ENCODE measurements at places on chromosomes 1 and 21.

DNA sequence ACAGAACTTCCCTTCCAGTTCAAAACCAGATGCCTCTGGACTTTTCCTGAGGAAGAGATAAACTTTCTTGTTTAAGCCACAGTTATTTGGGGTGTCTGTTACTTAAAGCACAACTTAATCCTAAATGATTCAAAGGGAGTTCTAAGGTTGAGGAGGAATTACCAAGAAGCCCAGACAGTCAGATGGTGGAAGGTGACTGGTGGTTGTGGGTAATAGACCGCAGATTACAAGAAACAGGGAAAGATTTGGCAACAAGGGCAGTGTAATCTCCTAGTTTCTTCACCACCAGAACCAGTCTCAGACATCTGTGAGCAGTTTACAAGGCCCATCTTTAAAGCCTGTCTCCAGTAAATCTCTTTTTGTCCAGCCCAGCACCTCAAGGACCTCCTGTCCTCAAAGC lies 130.1 kb upstream of the CTTNBP2NL start:
- DNase-seq = no peak

DNA sequence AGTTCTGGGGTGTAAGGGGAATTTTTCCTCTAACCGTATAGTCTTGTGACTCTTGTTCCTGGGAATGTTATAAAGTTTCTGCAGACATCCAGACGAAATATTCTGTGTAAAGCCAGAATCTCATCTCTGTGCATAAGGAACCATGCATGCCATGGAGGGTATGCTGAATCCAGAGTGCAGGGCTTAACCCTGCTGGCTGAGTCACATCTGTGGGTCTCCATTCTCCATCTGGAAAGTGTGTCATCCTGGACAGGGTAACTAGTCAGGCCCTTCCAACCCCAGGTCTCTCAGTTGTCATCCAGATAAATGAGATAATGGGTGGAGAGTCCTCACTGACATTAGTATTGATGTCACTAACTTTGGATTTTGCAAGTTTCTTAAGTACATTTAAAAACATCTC lies 48.8 kb downstream of the ATP5PO start:
- no peak for DNase-seq

DNA sequence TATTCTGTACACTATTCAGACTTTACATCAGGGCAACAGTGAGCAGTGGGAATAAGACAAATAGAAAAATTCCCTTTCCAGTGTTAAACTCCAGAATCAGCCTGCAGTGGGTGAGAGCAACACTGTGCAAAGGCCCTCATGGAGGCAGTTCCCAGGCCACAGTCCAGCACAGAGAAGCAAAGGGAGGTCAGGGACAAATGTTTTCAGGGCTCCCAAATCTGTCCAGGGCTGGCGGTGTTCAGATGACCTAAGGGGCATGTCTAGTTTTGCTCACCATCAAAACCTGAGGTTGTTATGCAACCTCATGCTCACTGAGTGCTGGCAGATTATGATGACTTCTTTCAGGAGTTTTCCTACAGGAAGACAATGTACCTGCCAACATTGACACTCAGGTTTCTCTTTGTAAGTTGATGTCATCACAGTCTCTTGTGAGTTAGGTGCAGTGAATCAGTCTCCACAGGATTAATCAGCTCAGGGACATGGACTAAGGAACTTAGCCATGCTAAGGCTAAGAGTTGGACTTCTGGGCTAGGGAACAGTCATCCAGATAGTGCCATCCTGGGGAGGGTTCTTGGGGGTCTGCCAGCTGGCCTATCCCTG lies 3.6 kb upstream of the LCE5A start:
- DNase-seq = no peak

- no peak for DNase-seq
Measured at GRCh38 chr1:20723159-20723536, 5.3 kb upstream of the KIF17 start.

GRCh38 chr1:227318853-227319607 lies 738 bp upstream of the CDC42BPA start:
- DNase-seq = no peak

DNA sequence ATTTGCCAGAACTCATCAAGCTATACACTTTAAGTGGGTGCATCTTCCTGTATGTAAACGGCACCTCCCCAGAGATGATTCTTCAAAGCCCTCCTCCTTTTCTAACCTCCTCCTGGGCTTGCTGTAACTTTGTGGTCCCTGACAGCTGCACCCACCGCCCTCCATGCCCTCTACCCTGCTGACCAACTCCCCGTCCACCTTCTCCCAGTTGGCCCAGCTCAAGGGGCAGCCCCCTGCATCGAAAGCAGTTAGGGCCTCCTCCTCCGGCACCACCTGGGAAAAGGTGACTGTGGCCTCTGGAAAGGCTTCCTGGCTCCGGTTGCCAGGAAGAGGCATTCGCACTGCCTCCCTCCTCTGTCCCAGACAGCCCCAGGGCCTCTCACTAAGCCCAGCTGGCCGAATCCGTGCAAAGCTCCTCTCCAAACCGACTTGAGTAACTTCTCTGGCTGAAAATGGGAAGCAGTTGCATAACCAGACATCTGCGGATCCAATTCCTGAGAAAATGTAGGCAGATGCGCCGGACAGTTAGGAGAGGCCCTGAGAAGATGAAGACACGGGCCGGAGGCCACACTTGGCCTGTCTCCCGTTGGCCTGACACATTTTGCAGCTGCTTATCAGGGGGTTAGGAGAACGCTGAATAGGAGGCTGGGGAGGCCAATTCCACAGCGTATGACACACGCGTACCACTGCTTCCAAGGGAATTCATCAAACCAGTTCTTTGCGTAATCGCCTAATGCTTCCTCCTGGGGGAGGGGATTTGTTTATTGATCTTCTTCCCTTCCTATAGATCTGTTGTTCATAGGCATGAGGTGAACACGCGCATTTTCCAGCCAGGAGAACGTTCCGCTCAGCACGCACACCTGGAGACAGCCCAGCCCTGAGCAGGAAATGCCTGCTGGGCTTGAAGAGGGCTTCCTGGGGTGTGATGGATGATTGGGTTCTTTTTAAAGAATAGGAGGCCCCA lies 48.7 kb upstream of the COL6A2 start:
- no peak for DNase-seq

DNA sequence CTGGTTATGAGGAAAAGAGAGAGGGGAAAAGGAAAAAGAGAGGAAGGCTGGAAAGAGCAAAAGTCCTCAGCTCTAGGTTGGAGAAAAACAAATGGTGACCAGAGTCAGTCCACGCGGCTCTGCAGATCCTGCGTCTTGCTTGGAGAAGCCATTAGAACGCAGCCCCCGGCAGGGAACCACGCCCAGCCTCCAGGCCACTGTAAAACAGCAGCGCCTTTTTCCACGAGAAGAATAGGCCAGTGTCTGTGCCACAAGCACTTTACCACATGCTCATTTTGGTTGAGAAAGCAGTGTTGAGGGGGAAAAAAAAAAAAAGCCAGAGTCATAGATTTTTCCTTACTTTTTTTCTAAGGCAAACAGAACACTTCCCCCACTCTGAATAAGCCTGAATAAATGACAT lies 846.9 kb upstream of the ADAMTS5 start:
- DNase-seq = no peak

DNA sequence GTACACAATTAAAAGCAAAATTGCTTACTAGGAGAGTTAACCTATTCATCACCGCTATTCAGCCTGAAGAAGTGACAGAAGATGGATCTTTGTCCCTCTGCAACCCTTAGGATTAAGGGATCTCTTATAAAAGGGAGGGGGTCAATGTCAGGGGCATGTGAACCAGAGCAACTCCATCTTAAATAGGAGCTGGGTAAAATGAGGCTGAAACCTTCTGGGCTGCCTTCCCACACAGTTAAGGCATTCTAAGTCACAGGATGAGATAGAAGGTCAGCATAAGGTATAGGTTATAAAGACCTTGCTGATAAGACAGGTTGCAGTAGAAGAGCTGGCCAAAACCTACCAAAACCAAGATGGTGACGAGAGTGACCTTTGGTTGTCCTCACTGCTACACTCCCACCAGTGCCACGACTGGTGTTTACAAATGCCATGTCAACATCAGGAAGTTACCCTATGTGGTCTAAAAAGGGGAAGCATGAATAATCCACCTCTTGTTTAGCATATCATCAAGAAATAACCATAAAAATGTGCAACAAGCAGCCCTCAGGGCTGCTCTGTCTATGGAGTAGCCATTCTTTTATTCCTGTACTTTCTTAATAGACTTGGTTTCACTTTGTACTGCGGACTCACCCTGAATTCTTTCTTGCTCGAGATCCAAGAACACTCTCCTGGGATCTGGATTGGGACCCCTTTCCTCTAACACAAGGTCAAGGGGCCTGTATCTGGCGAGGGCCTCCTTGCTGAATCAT lies 35.3 kb upstream of the NEK2 start:
- no peak for DNase-seq

GRCh38 chr1:5576011-5576672 lies 416.1 kb downstream of the NPHP4 start:
- DNase-seq = no peak

- DNase-seq = no peak
Measured at GRCh38 chr21:16811970-16812369, 700.9 kb upstream of the CXADR start.

- no peak for DNase-seq
Measured at GRCh38 chr1:199804526-199804925, 223.0 kb upstream of the NR5A2 start.

DNA sequence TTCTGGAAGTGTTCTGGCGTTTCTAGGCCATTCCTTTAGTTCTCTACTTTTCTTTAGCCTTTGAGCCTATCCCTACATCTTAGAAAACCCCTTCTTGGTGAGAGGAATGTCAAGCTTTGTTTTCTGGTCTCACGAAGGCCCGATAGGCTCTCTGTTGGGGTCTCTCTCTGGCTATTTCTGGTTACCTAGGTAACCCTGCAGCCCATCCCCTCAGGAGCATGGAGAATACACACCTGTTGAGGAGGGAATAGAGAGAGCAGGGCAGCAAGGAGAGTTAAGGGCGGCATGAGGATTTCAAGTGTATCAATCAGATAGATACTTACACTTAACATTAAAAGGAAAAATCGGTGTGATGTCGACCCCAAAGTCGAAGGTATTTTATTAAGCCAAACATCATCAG lies 45.7 kb downstream of the LRRC8D start:
- DNase-seq = no peak

DNA sequence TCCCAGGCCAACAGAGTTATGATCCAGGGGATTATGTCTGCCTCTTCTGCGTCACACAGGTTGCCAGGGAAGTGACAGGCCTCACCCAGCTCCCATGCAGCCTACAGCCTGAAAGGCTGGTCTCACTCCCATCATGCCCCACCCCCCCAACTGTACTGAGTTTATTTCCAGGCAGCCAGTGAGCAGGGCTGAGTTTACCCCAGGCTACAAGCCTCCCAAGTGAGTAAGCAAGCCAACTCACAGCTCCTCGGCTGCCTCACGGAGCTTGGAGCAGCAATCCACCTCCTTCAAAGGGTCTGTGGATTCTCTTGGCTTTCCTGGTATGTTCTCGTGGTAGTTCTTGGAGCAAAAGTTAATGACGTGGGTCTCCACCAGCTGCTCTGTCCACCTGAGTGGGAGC lies 1147.6 kb upstream of the ADGRL4 start:
- no peak for DNase-seq

DNA sequence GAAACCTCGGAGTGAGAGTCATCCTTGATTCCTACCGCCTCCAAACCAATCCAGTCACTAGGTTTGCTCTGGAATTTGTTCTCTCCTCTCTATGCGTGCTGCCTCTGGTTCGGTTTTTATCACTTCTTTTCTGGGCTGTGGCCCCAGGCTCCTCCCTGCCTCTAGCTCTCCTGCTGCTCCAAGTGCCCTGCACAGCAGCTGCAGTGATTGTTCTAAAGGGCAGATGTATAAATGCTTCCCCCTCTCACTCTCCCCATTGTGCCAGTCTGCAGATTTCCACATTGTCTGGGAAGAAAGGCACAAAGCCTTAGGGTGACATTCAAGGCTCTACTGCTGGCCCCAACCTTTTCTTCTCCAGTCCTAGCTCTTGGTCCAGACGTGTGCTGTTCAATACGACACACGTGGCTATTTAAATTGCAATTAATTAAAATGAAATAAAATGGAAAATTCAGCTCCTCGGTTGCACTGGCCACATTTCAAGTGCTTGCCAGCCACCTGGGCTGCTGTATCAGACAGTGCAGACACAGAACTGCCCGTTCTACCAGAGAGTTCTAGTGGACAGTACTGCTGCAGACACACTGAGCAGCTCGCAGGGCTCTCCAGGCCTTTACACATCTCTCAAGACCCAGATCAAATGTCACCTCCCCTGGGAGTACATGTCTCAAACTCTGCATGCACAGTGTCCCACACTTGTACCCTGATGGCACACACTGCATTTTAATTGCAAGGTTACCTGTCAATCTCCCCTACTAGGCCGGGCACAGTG lies 12.4 kb downstream of the TRIM62 start:
- no peak for DNase-seq

GRCh38 chr1:43853161-43853921 lies 80.3 kb upstream of the ARTN start:
- peak; percentile 57 for DNase-seq

DNA sequence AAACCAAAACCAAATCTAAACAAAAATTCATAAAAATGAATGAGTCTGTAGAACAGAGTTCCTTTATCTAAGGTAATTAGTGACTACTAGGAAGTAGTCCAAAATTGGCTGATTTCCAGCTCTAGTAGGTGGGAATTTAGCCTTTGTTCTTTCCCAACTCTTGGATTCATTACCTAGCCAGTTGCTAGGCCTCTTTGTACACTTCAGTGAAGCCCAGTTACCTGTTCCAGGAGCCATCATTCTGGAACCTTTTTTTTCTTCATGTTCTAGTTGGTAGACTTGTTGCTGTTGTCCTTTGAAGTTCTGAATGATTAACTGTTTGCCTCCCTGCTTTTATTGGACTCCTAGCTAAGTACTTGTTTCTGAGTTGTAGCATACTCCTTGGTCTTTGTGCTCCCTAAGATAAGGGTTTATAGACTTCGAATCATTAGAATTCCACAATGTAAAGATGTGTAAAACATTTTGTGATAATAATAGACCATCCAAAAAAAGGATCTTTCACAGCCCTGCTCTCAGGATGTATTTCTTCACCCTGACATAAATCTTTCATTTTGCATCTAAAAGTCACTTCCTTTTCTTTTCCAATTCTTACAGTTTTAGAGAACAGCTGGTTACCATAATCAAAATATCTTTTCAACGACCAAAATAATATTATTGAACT lies 9.8 kb downstream of the PLA2G4A start:
- no peak for DNase-seq

GRCh38 chr1:206952171-206952570 lies 5.9 kb upstream of the PIGR start:
- DNase-seq = no peak

GRCh38 chr21:42688226-42688840 lies 34.9 kb downstream of the PDE9A start:
- no peak for DNase-seq
